ENCODE measurements at places on chromosomes 1 and 21.

DNA sequence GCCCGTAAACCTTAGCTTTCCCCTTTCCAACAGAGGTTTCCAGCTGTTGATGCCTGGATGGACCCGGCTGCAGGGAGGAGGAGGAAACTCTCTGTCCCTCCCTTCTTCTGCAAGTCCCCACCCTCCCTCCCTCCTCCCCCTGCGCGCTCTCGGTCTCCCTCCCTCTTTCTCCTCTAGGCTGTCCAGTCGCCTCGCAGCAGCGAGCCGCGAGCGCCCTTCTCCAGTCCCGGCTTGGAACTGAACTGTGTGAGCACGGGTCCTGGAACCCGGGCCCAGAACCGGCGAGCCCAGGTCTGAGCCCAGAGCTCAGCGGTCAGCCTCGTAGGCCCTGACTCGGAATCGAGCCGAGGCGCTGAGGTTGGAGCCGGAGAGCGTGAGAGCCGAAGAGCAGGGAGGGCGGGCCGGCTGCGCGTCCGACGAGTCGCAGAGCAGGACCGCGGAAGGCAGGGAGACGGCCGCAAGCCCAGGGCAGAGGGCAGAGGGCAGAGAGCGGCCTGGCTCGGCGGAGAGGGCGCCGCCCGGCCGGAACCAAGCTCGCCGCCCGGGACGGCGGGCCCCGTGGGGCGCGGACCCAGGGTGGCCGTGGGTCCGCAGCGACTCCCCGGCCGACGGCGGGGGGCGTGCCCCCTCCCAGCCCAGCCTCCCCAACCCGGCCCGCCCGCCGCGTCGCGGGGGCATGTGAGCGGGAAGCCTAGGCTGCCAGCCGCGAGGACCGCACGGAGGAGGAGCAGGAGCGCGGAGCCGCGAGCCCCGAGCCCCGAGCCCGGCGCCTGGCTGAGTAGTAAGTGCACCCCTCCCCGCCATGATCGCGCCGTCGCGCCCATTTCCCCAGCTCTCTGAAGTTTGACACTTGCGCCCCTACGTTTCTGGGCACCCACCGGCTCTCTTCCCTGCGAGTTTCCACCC is at the start of gene SOX13:
Gene SOX13 (plus strand): TSS at position 185 of the 906 bp plus-strand sequence. CDS start 39,801 bp downstream, outside the sequence.
- DNase-seq, result peak; percentile 87

DNA sequence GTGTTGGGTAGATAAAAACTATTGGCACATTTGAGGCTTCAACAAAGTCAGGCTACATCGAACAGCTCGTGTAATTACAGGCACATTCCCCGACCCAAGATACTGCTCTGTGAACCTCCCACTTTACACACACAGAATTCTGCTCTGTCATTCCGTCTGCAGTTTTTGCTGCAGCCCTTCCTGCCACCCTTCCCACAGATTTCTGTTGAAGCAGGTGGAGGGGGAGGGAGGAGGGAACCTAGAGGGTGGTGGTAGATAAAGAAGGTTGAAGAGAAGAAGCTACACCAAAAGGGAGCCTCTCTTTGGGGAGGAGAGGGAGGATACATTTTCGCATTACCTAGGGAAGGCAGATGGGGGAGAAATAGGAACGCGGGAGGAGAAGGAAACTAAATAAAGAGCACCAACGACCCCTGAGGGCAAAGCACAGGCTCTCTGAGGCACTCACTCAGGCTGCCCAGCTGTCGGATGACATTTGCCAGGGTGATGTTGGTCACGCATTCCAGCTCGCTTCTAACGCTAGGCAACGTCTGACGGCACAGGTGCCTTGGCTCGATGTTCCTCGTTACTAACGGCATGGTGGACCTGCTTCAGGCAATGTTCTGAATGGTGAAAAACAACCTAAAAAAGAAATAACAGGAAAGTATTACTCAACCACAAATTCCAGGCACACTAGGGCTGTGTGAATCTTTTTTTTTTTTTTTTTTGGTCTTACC is 36.0 kb downstream of the GPR3 start:
- DNase-seq, result peak; percentile 35

DNA sequence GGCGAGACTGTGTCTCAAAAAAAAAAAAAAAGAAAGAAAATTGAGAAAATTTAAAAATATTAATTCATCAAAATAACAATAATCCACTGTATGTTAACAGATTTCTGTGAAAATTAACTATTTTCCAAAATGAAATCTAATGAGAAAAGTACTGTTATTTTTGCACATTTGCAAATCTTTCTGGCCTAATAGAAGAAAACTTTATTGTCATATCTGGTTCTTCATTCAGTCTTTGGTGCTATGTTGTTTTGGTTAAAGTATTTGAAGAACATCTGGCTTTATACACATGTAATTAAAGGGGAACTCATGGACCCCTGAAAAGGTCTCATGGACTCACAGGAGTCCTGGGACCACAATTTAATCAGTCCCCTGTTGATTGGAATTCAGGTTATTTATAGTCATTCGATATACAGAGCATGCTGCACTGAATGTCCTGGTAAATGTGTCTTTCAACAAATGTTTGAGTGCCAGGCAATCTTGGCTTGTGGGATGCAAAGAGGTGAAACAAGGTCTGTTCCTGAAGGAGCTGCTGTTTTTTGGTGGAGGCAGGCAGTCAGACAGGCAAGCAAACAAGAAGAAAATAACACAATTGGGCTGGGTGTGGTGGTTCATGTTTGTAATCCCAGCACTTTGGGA is 9.0 kb downstream of the AK4 start:
- no peak for DNase-seq

DNA sequence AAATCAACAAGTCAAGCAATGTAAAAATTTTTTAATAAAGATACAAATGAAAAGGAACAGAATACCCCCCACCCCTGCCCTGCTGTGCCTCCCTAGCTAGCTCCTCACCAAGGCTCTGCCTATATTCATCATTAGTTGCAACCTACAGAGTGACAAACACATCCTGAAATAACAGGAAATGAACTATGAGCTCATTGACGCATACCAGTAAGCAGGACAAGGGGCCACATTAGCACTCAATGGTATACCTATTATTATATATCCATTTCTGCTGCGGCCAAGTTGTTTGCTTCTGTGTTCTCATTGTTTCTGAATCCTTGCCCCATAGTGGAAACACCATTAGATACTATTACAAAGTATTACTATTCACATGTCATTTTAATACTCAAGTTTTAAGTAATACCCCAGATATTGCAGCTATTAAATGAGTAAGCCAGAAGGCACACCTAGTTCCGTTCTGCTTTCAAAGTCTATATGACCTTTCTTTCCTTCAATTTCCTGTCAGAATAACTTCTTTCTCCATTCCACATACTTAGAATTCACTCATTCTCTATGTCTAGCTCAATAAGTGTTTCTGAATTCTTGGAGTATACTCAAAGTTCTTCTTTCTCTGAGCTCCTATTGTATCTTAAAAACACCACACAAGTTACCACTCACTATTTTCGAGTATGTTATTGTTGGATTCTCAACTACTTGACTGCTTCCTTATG is 1214.9 kb downstream of the PLA2G4A start:
- peak; percentile 2 for DNase-seq

DNA sequence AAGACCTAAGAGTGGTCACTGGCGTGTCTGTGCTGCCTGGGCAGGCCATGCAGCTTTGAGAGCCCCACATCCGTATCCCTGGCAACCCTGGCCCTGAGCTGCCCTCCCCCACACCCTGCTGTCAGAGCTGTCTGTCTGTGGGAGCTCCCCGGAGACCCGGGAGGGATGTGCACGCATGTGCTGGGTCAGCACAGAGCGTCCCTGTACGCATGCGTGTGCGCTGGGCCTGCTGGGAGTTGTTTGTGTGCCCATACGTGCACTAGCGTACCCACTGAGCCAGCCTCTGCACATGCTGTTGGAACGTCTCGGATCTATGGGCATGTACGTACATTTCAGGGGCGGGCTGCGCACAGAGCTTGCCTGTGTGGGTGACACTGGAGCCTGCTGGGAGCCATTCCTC is 89.3 kb downstream of the EPHB2 start:
- DNase-seq, result no peak

- DNase-seq, result no peak
Measured at GRCh38 chr1:39663559-39663958, 8.3 kb downstream of the NT5C1A start.

DNA sequence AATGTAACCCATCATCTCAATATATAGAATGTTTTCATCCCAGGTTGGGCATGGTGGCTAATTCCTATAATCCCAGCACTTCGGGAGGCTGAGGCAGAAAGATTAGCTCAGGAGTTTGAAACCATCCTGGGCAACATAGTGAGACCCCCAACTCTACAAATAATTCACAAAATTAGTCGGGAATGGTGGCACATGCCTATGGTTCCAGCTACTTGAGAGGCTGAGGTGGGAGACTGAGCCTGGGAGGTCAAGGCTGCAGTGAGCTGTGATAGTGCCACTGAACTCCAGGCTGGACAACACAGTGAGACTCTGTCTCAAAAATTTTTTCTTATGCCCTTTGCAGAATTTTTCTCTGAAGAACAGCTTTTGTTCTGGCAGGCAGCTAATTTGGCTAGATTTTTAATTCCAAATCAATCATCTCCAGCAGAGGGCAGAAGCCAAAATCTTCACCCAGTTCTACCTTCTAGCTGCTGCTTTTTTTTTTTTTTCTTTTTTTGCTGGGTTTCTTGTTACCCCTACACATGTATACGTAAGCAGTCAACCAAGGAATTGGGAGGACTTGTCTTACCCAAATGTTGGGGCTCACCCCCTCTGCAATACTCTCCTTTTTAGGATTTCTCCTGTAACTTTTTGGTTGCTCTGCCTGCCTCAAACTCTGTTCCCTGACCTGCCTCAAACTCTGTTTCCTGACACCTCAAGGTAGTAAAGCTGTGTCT is 2.7 kb upstream of the RAD54L start:
- DNase-seq, result no peak

DNA sequence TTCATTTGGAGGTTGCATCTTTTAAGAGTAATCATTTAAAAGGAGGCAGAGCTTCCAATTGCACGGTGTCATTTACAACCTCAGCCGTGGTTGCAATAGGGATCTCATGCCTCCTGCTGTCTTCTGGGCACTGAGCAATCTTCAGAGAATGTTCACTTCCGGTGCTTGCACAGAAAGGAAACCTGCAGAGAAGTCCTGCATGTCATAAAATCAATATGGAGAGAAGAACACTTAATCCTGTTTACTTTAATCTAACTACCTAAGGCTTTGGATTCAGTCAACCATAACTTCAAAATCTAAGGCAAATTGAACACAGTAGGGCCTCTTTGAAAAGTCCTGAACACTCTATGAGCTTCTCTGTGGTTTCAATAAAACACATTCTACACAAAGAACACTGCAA is 11.3 kb upstream of the MAP10 start:
- DNase-seq, result peak; percentile 82

DNA sequence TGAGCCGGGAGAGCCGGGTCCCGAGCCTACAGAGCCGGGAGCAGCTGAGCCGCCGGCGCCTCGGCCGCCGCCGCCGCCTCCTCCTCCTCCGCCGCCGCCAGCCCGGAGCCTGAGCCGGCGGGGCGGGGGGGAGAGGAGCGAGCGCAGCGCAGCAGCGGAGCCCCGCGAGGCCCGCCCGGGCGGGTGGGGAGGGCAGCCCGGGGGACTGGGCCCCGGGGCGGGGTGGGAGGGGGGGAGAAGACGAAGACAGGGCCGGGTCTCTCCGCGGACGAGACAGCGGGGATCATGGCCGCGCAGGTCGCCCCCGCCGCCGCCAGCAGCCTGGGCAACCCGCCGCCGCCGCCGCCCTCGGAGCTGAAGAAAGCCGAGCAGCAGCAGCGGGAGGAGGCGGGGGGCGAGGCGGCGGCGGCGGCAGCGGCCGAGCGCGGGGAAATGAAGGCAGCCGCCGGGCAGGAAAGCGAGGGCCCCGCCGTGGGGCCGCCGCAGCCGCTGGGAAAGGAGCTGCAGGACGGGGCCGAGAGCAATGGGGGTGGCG is 371 bp downstream of the ARID1A start:
- no peak for DNase-seq

- DNase-seq, result no peak
Measured at GRCh38 chr1:193348769-193349535, 162.5 kb upstream of the B3GALT2 start.

GRCh38 chr1:95168761-95169351 is 51.7 kb downstream of the TLCD4 start:
- DNase-seq, result peak; percentile 24

- DNase-seq, result no peak
Measured at GRCh38 chr1:63624911-63625310, 31.7 kb downstream of the PGM1 start.

GRCh38 chr1:9822897-9823692 is 670 bp downstream of the CLSTN1 start:
- peak; percentile 44 for DNase-seq

DNA sequence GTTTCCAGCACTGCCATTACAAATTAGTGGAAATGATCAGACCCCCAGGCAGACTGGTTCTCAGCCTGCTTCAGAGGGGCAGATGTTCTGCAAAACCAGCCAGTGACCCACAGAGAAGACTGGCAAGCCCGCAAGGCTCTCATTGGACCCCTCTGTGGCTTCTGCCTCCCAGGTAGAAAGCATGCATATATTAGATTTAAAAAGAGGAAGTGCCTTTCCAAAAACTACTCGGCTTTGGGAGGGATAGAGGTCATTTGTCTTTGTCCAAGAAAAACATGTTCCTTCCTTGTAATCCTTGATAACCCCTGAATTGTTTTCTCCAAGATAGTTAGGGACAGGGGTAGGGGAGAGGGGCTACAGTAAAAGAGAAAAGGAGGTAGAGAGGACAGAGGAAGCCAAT is 11.8 kb downstream of the HIVEP3 start:
- no peak for DNase-seq

GRCh38 chr1:43251024-43251423 is 18.8 kb upstream of the TMEM125 start:
- no peak for DNase-seq

- no peak for DNase-seq
Measured at GRCh38 chr21:7917729-7918128, 2603.7 kb upstream of the TPTE start.

DNA sequence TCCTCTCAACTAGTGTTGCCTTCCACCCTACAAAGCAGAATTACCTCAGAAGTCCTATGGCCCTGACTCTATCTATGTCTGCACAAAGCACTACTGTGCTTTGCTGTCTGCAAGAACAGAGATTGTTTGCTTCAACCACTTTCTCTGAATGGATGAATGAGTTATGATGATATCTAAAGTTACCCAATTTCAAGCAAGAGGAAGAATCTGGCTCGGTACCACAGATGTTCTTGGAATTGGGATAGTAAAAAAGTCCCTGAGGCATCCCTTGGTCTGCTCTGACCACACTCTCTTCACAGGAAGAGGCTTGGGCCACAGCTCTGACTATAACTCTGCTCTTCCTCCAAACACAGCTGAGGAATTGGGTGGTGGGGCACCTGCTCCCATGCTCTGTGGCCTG is 31.2 kb downstream of the MTARC1 start:
- no peak for DNase-seq

DNA sequence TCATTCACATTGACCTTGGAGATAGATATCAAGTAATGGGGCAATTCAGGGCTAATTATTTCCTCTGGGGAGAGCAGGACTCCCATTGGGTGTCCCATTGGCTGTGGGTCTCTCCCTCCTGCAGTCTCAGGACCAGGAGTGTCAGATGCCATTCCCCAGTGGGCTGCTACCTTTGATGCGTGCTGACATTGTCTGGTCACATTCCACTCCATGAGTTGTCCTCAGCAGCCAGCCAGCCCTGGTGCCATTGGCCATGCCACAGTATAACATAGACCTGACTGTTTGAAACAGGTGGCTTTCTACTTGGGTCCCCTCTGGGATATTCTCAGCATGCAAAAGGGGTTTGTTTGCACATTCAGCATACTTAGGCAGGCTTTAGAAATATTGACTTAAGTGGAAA is 118.5 kb downstream of the MRPS6 start:
- DNase-seq, result no peak
